ENCODE measurements at places on chromosomes 4 and X.

- peak; percentile 67 for DNase-seq
Measured at GRCh38 chr4:105471566-105472176, 2.2 kb downstream of the PPA2 start.

DNA sequence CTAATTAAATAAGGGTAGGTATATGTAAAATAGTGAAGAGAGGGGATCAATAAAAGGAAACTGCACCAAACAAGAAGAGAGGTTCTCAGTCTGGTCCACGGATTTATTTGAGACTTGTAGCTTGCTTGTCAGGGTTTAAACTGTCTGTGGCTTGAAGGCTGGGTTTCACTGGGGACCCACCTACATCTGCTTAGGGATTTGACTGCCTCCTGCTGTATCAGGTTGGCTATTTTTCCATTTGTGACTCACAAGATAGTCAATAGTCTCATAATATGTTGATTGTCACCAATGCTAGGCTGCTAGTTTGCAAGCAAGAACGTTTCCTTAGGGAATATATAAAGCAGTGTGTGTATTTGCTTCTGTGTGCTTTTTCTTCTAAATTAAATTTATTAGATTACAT is 1950.7 kb upstream of the IGFBP7 start:
- no peak for DNase-seq

- DNase-seq: no peak
Measured at GRCh38 chr4:42824278-42824977, 68.1 kb upstream of the GRXCR1 start.

GRCh38 chr4:182904211-182904761 is 12.9 kb downstream of the DCTD start:
- no peak for DNase-seq

DNA sequence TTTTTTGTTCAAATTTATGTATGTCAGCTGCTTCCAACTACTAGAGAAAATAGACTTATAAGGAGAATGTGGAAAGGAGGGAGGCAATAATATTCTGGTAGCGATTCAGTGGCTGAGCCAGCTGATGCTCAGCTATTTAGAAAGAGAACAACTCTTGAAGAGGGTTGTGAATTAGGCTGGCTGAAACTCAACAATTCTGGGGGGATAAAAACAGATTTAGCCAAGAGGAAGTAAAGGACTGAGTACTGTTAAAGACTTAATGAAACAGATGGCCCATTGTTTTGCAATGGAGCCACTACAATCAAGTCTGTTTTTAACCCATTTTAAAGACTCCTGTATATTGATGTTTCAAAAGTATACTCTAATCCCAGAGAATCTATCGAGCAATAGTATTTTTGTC is 1058.9 kb downstream of the C4orf33 start:
- no peak for DNase-seq

- DNase-seq: no peak
Measured at GRCh38 chrX:9888953-9889470, 78.1 kb upstream of the CLDN34 start.

DNA sequence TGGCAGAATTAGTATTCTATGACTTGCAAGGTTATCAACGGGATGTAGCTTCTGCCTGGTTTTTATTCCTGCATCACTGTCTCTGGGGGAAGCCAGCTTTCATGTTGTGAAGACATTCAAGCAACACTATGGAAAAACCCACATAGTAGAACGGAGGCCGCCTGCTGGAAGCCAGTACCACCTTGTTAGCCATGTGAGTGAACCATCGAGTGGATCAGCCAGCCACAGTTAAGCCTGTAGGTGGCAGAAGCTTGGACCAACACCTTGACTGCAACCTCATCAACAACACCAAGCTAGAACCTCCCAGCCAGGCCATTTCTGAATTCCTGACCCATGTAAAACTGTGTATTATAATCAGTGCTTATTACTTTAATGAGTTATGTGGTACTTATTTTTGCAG is 538.2 kb downstream of the KCNIP4 start:
- DNase-seq: no peak

GRCh38 chrX:24219320-24219719 is 69.8 kb downstream of the ZFX start:
- DNase-seq: no peak

- no peak for DNase-seq
Measured at GRCh38 chr4:17322514-17322913, 189.4 kb downstream of the QDPR start.

- no peak for DNase-seq
Measured at GRCh38 chrX:39504850-39505259, 592.9 kb downstream of the BCOR start.

- DNase-seq: no peak
Measured at GRCh38 chr4:53576676-53577372, 14.5 kb downstream of the LNX1 start.

- no peak for DNase-seq
Measured at GRCh38 chrX:30538271-30538670, 39.3 kb downstream of the TASL start.

DNA sequence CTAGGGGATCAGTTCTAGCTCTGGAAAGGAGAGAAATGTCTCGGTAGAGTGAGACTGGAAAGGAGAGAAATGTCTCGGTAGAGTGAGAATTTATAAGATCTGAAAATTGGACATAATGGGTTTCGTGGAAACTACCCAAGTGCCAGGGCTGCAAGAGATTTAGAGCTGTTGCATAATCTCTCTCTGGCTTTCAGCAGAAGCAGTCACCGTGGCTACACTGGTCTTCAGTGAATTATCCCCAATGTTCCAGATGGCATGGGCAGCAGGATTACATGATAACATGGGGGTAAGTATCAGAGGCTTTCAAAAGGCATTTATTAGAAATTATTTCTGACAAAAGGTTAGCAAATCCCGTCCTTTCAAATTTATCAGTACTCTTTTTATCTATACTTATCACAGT is 435.5 kb downstream of the NKX6-1 start:
- no peak for DNase-seq

GRCh38 chr4:88803600-88804096 is 106.0 kb upstream of the NAP1L5 start:
- DNase-seq: no peak

DNA sequence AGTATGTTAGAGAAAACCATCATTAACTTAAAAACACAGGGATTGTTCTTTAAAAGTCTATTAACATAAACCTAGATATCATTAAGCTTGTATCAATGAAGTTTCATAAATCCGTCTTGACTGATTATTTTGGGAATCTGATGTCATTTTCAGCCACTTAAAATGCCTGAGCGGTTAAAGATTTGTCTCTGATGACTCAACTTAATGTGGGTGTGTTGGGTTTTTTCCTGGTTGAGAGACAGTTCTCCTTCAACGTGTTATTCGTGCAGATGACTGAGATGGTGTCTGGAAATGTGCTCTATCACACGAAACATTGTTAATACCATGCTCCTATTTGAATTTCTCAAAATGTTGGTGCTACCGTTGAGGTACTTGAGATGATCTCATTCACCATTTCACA is 227.3 kb upstream of the TENM3 start:
- no peak for DNase-seq

DNA sequence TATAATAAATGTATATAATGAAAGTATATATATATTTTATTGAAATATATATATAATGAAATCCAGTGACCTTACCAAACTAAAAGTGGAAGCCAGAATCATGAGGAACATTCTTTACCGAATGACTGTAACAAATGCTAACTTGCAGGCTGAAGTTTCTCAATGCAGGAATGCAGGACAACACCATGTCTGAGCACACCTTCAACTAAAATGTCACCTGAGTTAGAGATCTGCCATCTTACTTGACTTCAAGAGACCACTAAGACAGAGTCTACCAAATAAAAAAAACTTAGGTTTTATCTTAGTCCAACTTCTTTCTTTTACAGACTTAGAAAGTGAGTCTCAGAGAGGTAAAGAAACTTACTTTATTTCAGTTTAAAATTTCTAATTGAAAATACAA is 176.2 kb downstream of the FSTL5 start:
- no peak for DNase-seq

- DNase-seq: no peak
Measured at GRCh38 chrX:40406330-40406859, 174.4 kb upstream of the ATP6AP2 start.

DNA sequence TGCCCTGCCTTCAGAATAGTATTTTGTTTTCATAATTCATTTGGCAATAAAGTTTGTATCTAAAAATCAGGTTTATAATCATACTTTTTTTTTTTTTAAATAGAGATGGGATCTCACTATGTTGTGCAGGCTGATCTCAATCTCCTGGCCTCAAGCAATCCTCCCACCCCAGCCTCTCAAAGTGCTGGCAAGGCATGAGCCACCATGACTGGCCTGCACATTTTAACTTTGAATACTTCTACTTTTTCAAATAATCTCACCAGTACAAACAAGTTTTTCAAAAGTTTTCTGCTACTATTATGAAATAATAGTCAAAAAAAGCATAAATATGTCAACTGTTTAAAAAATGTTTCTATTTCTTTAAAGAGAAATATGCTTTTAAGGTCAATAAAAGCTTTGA is 69.6 kb upstream of the GPR34 start:
- DNase-seq: no peak

- no peak for DNase-seq
Measured at GRCh38 chr4:68462691-68463090, 15.4 kb downstream of the TMPRSS11E start.

- no peak for DNase-seq
Measured at GRCh38 chr4:175422331-175422730, 389.7 kb downstream of the GPM6A start.

DNA sequence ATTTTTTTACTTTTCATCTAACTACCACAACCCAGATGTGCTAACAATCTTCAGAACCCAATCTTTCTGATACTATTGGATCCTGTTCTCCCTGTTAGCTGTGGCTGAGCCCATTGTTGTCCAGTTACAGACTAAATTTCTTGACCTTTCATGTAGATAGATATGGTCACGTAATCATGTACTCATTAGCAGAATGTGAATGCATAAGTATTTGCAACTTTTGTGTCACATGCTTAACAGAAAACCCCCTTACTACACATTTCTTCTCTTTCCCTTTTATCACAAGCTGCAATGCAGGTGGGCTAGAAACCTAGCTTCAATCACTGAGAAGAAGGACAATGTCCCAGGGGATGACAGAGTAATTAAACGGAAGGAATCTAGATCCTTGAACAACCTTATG is 13.1 kb upstream of the FAM13A start:
- no peak for DNase-seq

DNA sequence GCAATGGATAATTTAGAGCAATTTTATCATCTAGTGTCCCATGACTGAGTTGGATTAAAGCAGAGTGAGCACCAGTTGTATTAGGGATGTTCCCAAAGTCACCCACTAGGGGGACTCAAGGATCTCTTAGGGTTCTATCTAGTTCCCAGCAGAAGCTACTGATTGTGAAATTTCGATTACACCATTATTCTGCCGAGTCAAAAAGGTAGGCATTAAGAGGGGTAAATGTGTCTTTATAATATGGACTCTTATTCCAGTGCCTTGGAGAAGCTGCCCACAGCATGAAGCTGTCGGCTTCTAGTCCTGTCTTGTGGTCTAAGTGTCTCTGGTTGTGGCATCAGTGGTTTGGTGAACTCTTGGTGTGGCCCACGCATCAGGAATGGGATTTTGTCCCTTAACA is 53.3 kb downstream of the RGS12 start:
- peak; percentile 46 for DNase-seq

GRCh38 chr4:140238351-140239056 is 84.5 kb upstream of the MAML3 start:
- DNase-seq: no peak

GRCh38 chr4:47195706-47196105 is 164.3 kb downstream of the GABRB1 start:
- DNase-seq: no peak

- DNase-seq: peak; percentile 100
Measured at GRCh38 chrX:1452516-1453394, at the start of gene ASMTL. Gene ASMTL (minus strand): TSS chrX:1452909. CDS start chrX:1452840, 69 bp downstream.

DNA sequence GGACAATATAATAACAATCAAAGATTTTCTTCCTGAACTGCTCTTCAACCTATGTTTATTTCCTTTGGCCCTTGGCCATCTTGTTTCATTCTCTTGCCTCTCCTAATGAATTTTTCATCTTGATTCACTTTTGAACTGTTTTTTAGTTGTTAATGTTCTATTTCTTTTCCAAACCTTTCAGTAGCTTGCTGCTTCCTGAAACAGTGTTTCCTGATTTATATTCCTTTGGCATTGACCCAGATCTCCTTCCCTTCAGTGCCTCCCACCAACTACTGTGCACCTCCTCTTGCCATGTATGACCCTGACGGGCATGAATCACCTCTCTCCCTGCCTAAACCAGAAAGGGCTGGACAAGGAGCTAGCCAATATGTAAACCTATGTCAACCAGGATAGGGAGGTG is 25.6 kb upstream of the SPP1 start:
- DNase-seq: no peak

DNA sequence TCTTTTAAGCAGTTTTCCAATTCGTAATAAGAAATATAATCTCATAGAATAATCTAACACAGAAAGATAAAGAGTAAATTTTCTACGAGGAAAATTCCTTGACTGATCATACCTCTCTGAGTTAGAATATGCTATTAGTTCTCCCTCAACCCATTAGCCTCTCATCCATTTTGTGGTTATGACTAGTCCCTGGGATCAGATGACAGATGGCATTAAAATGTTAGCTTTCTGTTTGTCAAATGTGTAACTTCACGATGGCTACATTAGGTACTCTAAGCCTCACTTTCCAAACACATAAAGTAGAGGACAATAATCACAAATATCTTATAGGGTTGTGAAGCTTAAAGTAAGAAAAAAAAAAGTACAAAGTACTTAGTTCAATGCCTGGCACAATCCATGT is 112.2 kb downstream of the ZAR1 start:
- DNase-seq: no peak

DNA sequence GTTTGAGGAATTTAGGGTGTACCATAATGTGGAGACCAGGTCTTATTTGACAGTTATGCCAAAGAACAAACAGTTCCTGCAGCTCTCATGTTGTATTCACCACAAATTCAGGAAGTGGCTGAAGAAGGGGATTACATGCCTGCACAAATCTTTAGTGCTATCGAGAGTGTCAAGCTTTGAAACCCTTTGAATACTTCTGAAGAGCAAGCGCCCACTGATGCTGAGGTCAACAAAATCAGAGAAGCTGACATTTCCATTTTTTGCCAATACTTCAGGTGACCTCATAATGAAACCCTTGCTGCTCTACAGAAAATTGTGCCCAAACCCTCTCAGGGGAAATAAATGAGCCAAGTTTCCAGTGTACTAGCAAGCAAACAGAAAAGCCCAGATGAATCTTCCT is 28.4 kb downstream of the PAK3 start:
- DNase-seq: no peak

DNA sequence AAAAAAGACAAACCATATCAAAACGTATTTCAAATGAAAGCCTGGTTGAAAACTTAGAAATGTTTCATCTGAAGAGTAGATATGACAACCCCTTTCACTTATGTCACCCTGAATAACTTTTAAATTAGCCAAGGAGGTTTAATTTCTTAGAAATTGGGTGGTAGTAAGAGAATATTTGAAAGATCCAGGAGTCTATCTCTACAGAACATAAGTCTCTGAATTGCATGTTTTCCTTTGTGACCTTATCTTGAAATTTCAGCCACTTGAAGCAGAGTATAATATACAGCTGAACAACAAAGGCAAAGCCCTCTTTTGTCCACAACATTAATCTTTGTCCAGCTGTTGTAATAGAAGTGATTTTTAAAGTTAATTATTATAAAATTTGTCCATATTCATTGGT is 49.5 kb downstream of the TMEM154 start:
- no peak for DNase-seq

GRCh38 chrX:11419102-11419501 is 125.9 kb downstream of the AMELX start:
- no peak for DNase-seq

Data from activated CD8-positive, alpha-beta memory T cell treated with anti-CD3 and anti-CD28 coated beads, Interleukin-2, amount 50 U/mL, for 48 hours (primary cell).